A549 treated with RU486 at 1 μM for 4 hours (cell line): ENCODE measurements at places on chromosomes 2 and 18. TPM values are rescaled to one million over a fixed set of nuclear protein-coding genes. Genes with fewer than 3 reads are reported as not detected.

The MRO gene
- 0.11 to 0.18 TPM (median 0.15 TPM) in 5 replicates for total RNA-seq

The CCDC68 gene
- total RNA-seq, result 0.92 to 3.9 TPM (median 3.4 TPM) in 5 replicates

The FTCDNL1 gene
- total RNA-seq, result 1.8 to 2.8 TPM (median 2.5 TPM) in 5 replicates

The EHBP1 gene
- 53.0 to 61.3 TPM (median 59.2 TPM) in 5 replicates for total RNA-seq

The ORC4 gene
- 17.1 to 38.9 TPM (median 35.0 TPM) in 5 replicates for total RNA-seq

The GAREM2 gene
- total RNA-seq, result 5.6 to 9.7 TPM (median 7.0 TPM) in 5 replicates

The GALNT5 gene
- total RNA-seq, result 2.1 to 2.8 TPM (median 2.5 TPM) in 5 replicates

The DTNB gene
- total RNA-seq, result 8.7 to 10.3 TPM (median 9.2 TPM) in 5 replicates

The DNAH6 gene
- total RNA-seq, result 0.09 to 0.19 TPM (median 0.11 TPM) in 4 of 5 replicates, not detected in the other

The AGXT gene
- total RNA-seq, result not detected in 5 replicates

The PPIG gene
- total RNA-seq, result 30.1 to 55.6 TPM (median 44.2 TPM) in 5 replicates

The CHST9 gene
- 0.06 TPM in 1 of 5 replicates, not detected in the others for total RNA-seq

The PDE1A gene
- 0.12 to 0.33 TPM (median 0.15 TPM) in 3 of 5 replicates, not detected in the others for total RNA-seq

The LYPD6 gene
- 0.03 to 0.07 TPM (median 0.06 TPM) in 4 of 5 replicates, not detected in the other for total RNA-seq

The IL1R2 gene
- total RNA-seq, result 0.42 to 1.1 TPM (median 0.57 TPM) in 5 replicates

The PROKR1 gene
- total RNA-seq, result not detected in 5 replicates

The CD226 gene
- total RNA-seq, result 0.08 to 0.10 TPM (median 0.09 TPM) in 3 of 5 replicates, not detected in the others

The CCBE1 gene
- total RNA-seq, result 9.2 to 13.7 TPM (median 9.7 TPM) in 5 replicates

The DPYSL5 gene
- total RNA-seq, result 3.2 to 8.0 TPM (median 4.0 TPM) in 5 replicates
